ENCODE measurements at places on chromosomes 13 and 19.

- no peak for DNase-seq
Measured at GRCh38 chr19:24052811-24053210, 34.2 kb upstream of the ZNF254 start.

DNA sequence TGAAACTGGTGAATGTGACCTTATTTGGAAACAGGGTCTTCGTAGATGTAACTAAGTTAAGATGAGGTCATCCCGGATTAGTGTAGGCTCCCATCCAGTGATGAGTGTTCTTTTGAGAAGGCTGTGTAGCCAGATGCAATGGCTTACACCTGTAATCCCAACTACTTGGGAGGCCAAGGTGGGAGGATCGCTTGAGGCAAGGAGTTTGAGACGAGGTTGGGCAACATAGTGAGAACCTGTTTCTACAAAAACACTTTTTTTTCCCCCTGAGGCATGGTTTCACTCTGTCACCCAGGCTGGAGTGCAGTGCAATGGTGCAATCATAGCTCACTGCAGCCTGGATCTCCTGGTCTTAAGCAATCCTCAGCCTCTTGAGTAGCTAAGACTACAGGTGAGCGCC is 36.4 kb downstream of the FBN3 start:
- no peak for DNase-seq

GRCh38 chr19:37902668-37903067 is 3.7 kb downstream of the WDR87 start:
- peak; percentile 72 for DNase-seq

- DNase-seq = peak; percentile 92
Measured at GRCh38 chr19:532561-533363, 1.2 kb downstream of the CDC34 start.

DNA sequence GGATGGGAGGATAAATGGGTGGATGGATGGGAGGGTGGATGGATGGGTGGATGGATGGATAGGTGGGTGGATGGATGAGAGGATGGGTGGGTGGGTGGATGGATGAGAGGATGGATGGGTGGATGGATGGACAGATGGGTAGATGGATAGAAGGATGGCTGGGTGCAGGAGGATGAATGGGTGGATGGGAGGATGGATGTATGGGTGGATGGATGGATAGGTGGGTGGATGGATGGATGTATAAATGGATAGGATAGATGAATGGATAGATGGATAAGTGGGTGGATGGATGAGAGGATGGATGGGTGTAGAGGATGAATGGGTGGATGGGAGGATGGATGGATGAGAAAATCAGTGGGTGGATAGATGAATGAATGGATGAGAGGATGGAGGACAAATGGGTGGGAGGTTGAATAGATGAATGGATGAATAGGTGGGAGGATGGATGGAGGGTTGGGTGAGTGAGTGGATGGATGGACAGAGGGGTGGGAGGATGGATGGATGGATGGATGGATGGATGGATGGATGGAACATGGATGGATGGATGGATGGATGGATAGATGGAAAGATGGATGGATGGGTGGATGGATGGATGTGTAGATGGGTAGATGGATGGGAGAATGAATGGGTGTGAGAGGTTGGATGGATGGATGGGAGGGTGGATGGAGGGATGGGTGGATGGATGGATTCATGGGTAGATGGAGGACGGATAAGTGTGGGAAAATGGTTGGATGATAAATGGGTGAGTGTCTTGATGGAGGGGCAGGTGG is 35.9 kb upstream of the ONECUT3 start:
- no peak for DNase-seq

DNA sequence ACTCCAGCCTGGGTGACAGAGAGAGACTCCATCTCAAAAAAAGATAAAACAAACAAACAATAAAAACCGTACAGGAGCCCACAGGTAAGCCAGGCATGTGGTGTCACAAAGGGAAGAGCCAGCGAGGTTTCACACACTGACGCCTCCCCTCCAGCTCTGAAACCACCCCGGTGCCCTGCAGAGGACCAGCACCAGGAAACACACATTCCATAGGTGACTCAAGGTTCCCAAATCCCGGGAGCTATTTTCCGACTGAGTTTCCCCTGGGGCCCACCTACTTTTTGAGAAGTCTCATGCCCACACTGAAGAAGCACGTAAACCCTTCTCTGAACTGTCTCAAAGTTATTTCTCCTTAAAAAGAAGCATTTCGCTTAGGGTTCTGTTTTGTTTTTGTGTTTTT is 40.3 kb downstream of the RHPN2 start:
- DNase-seq = no peak

DNA sequence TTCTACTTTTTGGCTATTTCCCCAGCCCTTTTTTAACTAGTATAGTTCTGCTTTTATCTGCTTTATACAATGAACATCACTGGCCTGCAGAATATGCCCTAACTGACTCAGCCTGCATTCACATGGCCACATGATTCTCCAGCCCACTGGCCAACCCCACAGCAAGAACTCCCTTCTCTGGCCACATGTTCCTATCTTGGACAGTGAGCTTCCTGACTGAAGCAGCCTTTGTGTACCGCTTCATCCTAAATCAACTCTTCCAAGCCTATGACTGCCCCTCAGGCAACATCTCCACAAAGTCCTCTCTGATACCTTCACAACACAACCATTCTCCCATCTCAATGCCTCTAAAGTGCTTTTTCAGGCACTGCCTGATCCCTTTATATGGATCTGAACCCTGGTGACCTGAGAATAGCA is 214.1 kb downstream of the COL4A1 start:
- DNase-seq = no peak

- DNase-seq = no peak
Measured at GRCh38 chr19:44005973-44006372, 3.2 kb downstream of the ZNF230 start.

- DNase-seq = peak; percentile 96
Measured at GRCh38 chr19:13152974-13153568, 2.9 kb downstream of the IER2 start.

- peak; percentile 89 for DNase-seq
Measured at GRCh38 chr19:17260842-17261325, 3.7 kb downstream of the USHBP1 start.

GRCh38 chr19:48784527-48784926 is 26.3 kb downstream of the BCAT2 start:
- DNase-seq = no peak

DNA sequence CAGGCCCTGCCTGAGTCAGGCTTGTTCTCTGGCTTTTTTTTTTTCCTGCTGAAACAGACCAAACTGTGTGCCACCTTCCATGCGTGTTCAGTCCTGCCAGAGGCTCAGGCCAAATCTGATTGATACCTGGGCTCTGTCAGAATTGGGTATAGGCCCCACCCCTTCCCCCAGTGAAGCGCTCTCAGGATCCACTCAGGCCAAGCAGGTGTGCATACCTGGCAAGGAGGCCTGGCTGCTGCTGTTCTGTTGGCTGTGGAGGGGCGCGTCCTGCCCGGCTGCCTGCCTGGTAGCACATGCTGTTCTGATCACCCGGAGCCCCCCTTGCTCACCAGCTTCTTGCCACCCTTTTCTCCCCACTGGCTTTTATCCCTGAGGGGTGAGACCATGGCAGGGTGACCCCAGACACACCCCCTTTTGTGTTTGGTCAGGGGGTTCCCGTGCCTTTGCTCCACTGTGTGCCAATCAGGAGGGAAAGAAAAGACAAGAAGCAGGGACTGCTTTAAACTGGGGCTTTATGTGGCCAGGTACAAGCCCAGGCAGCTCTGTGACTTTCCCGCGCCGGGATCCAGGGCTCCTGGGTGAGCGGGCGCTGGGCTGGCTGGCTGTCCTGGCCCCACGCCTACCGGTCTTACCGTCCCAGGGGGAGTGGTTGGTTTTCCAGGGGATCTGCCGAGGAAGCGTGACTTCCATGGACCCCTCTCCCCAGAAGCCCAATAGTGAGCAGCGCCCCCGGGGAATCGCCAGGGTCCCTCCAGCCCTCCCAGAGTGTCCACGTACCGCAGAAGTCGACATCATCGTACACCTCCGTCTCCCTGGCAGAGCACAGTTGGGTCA is 12.7 kb downstream of the PRAM1 start:
- DNase-seq = peak; percentile 37

DNA sequence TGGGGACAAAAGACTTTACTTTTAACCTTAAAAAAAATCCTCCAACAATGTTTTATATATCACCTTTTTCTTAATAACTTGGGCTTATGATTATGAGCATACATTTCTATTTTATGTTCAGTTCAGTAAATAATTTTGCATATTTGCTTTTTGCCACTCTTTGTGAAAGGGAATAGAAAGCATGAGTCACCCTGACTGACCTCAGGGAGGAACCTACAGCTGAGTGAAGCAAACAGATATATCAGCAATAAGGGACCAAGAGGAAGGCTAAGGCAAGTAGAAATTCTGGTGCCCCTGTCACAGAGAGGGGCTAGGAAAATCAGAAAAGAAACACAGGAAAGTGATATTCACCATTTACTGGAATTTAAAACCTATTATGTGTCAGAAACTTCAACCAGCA is 37.2 kb upstream of the SOHLH2 start:
- no peak for DNase-seq

- no peak for DNase-seq
Measured at GRCh38 chr19:36547001-36547732, 19.1 kb upstream of the ZNF260 start.

DNA sequence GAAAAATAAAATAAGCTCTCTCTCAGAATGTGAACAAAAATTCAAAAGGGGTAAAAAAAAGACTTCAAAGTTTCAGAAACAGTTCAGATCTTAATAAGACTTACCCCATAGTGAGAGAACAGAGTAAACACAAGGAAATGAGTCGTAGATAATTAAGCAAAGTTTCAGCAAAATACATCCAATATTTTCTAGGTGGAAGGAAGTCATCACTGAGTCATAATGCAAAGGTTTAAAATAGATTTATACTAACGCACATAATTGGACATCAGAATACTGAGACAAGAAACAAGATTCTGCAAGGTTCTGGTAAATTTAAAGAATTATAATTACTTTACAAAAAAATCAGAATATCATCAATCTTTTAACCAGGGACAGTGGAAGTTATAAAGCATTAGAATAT is 1370.7 kb upstream of the ATXN8OS start:
- no peak for DNase-seq

GRCh38 chr19:16509141-16510061 is 13.2 kb downstream of the C19orf44 start:
- DNase-seq = peak; percentile 76

Data from Right ventricle myocardium superior (tissue), 1 donor.